ENCODE measurements at places on chromosomes 16 and 17. TPM values are rescaled to one million over a fixed set of nuclear protein-coding genes. Genes with fewer than 3 reads are reported as not detected.
A peak's percentile ranks its signal among the peaks of the same experiment; 100 is the strongest.

GRCh38 chr17:72614871-72615626, 477.4 kb downstream of the SLC39A11 start:
- H3K4me1 ChIP-seq: peaks cover 33% of the 10 kb centered on the region
- H3K27me3 ChIP-seq: no peaks in the 10 kb centered on the region
- H3K4me3 ChIP-seq: peak overlapping the region; percentile 18
- no peaks in the 10 kb centered on the region for H3K36me3 ChIP-seq
- no peak for DNase-seq

DNA sequence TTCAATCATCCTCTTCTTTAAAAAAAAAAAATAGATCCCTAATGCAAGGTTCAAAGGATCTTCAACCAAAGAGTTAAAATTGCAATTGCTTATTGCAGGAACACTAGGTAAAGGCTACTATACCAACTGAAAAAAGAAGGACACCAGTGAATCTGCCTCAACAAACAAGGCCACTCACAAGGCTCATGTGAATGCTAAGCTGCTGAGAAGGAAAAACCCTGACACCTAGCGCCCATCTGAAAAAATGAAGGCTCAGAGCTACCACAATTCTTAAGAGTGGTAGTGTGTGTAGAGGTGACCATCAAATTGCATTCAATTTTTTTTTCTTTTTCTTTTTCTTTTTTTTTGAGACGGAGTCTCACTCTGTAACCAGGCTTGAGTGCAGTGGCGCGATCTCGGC, 201.6 kb upstream of the C17orf78 start:
- H3K4me1 ChIP-seq: peaks cover 23% of the 10 kb centered on the region
- H3K36me3 ChIP-seq: peaks cover 9% of the 10 kb centered on the region
- H3K27ac ChIP-seq: no peak overlapping the region
- no peak for DNase-seq
- no peaks in the 10 kb centered on the region for H3K27me3 ChIP-seq

DNA sequence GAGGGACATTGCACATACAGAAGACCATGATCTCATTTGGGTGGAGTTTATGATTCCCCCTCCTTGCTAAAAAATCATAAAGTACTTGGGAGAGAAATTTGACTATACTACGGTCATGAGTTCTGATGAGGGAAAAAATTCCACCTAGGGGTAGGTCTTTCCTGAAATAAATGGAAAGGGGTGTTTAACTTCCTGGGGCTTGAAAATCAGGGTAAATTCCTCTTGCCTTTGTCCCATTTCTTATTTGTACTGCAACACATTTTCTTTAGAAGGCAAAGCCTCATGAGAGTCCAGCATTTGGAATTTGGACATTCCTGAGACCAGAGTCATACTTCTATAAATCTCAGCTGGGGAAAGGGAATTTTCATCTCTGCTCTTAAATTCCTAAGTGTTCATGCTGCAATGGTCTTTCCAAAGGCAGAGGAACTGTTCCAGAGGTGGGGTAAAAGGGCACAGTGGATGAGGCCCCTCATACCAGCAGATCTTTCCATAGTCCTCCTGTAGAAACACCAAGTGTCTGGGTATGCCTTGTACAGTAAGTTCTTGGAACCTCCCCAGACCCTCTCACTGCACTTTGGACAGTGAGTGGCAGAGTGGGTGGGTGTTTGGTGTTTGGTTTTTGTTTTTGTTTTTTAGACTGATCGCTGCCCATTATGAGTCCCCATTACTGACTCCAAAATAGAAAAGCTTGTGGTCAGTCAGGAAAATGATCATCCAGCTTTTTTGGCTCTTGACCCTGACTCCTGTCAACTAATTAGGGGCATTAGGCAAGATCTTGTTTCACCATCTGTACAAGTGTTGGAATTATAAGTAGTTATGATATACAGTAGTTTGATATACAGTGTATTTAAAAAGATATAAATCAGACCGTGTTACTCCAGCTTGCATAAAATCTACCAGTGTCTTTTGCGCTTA, 6.0 kb downstream of the LYRM1 start:
- peak overlapping the region; percentile 99 for H3K27ac ChIP-seq
- H3K4me3 ChIP-seq: peak overlapping the region; percentile 16
- H3K36me3 ChIP-seq: peaks cover 3% of the 10 kb centered on the region
- no peak for DNase-seq
- H3K4me1 ChIP-seq: peaks cover 86% of the 10 kb centered on the region

DNA sequence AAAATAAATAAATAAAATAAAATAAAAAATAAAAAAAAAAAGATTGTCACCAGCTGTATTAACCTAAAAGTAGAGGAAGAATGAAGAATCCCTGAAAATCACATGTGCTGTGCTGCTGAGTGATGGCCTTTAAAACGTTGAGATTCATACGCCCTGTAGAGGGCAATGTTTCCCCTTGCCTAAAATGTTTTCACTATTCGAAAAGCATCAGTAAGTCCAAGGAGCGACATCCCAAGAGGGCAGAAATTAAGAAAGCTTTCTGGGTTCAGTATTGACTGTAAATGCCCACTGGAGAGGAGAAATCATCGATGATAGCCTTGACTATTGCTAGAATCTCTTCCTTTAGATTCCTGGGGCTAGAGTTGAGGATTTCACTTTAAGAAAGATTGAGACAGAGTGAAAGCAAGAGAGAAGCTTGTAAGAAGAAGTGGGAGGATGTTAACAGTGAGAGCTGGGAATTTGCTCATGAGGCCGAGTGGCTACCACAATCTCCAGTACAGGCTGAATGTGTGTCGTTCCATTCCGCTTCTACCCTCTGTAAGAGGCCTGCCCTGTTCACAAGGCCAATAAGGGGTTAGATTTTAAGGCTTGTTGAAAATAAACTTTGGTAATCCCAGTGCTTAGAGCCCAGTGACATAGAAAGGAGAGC, 170.8 kb upstream of the FAM20A start:
- DNase-seq: no peak
- no peaks in the 10 kb centered on the region for H3K36me3 ChIP-seq
- H3K4me3 ChIP-seq: peak overlapping the region; percentile 67
- H3K4me1 ChIP-seq: peaks cover 11% of the 10 kb centered on the region

- no peak overlapping the region for H3K4me3 ChIP-seq
- H3K36me3 ChIP-seq: no peaks in the 10 kb centered on the region
- no peaks in the 10 kb centered on the region for H3K4me1 ChIP-seq
- H3K27me3 ChIP-seq: peaks cover 13% of the 10 kb centered on the region
- H3K27ac ChIP-seq: no peak overlapping the region
- DNase-seq: no peak
These were observed 1265.3 kb downstream of the CDH11 start for GRCh38 chr16:63856537-63856936.

- H3K27me3 ChIP-seq: no peaks in the 10 kb centered on the region
- no peaks in the 10 kb centered on the region for H3K36me3 ChIP-seq
- no peak overlapping the region for H3K4me3 ChIP-seq
- DNase-seq: no peak
- no peaks in the 10 kb centered on the region for H3K4me1 ChIP-seq
These were observed 193.2 kb upstream of the MYOCD start for GRCh38 chr17:12472252-12473173.

Gene GSG1L
- total RNA-seq: not detected

Gene KRT31
- not detected for total RNA-seq

Gene PRR35
- total RNA-seq: not detected

Gene CCL2
- total RNA-seq: 50.3 TPM

Gene USH1G
- total RNA-seq: not detected

Gene ATF7IP2
- total RNA-seq: 11.6 TPM

Gene GP1BA
- not detected for total RNA-seq

Gene SPATA32
- total RNA-seq: 0.18 TPM

Gene DNAAF8
- total RNA-seq: 1.2 TPM
